HepG2 (cell line): ENCODE measurements at places on chromosomes 16 and 17. TPM values are rescaled to one million over a fixed set of nuclear protein-coding genes. Genes with fewer than 3 reads are reported as not detected.
A peak's percentile ranks its signal among the peaks of the same experiment; 100 is the strongest.

HOXB1 gene
- not detected in 2 replicates for polyA plus RNA-seq

KIFC3 gene
- 42.1 and 70.6 TPM in 2 replicates for polyA plus RNA-seq

SCGB1C2 gene
- polyA plus RNA-seq, result not detected in 2 replicates

KRT222 gene
- polyA plus RNA-seq, result not detected in 2 replicates

HSD17B1 gene
- 0.34 and 0.54 TPM in 2 replicates for polyA plus RNA-seq

ALOX12B gene
- 0.13 TPM in 1 of 2 replicates, not detected in the other for polyA plus RNA-seq

TAX1BP3 gene
- 16.7 and 20.4 TPM in 2 replicates for polyA plus RNA-seq

KRTAP4-4 gene
- not detected in 2 replicates for polyA plus RNA-seq

DNA sequence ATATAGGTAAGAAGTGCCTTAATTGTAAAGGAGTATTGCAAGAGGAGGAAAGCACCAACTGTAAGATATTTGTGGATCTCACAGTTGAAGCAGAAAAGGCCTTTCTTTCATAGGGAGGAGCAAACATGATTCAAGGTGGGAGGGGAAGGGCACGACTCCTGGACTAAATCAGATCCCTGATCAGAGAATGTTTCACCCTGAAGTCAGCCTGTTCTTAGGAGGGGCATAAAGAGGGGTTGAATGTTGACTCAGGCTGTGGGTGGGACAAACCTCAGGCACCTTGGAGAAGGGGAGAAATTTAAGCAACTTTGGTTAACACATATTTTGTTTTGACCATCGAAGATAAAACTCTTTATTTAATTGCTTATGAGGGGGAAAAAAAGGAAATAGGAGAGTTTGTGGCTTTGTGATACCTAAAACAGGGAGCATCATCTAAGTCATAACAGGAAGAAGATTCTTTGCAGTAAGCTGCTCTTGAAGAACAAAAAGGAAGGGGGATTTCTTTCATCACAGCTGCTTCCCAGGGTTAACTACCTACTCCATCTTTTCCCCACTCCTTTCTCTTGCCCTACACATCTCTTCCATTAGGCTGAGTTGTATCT, 158.6 kb upstream of the ZNF267 start:
- peaks cover 42% of the 10 kb centered on the region for H3K4me1 ChIP-seq
- H3K36me3 ChIP-seq, result peaks cover 2% of the 10 kb centered on the region; the same call in 1 of the 2 replicates
- no peaks in the 10 kb centered on the region for H3K27me3 ChIP-seq
- no peak for DNase-seq

- no peak for DNase-seq
- no peak overlapping the region for H3K4me3 ChIP-seq
- H3K4me1 ChIP-seq, result peaks cover 11% of the 10 kb centered on the region
Measured at GRCh38 chr16:66651474-66651765, 45.1 kb downstream of the CMTM4 start.

DNA sequence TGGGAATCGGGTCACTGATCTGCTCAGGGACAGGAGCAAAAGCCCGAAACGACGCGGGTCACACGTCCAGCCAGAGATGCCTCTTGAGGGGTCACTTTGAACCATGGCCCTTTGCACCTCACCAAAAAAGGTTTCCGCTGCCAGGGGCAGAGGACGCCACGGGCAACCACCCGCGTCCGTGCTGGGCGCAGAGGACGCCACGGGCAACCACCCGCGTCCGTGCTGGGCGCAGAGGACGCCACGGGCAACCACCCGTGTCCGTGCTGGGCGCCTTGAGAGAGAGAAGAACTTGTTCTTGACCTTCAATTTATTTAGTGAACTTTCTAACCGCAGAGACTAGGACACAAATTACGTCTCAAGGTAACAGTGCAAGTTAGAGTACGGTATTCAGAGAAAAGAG, 35.5 kb downstream of the TIMM22 start:
- DNase-seq, result no peak
- H3K27me3 ChIP-seq, result no peaks in the 10 kb centered on the region
- no peaks in the 10 kb centered on the region for H3K36me3 ChIP-seq
- H3K27ac ChIP-seq, result no peak overlapping the region
- no peaks in the 10 kb centered on the region; the same call in 1 of the 2 replicates for H3K4me1 ChIP-seq

DNA sequence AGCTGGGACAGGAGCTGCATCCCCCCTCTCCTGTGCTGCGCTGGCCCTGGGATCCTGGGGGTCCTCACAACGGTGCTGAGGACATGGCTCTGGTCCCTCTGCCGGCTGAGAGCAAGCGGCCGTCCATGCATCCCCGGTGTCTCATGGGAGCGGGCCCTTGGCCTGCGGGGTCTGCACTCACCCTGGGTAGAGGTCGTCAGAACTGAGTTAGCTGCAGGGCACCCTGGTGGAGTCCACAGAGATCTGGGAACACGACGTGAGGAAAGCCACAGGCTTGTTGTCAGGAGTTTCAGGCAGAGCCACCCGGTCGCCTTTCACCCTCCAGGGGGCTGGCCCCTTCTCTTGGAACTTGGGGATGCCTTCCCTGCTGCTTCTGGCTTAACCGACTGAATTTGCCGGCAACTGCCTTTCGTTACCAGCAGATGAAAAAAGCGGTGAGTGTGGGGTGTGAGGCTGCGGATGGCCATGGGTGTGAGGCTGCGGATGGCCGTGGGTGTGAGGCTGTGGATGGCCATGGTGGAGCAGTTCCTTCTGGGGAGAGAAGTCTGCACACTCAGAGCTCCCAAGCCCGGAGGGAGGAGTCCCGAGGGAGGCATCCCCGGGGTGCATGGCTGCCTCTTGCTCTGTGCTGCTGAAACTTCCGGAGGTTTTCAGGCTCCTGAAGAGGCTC, 81.7 kb downstream of the LMF1 start:
- H3K27ac ChIP-seq, result no peak overlapping the region
- no peak overlapping the region for H3K4me3 ChIP-seq
- no peak for DNase-seq
- H3K27me3 ChIP-seq, result no peaks in the 10 kb centered on the region; the same call in none of the 2 replicates
- no peaks in the 10 kb centered on the region for H3K36me3 ChIP-seq

- no peak for DNase-seq
- H3K4me3 ChIP-seq, result no peak overlapping the region
- no peaks in the 10 kb centered on the region for H3K36me3 ChIP-seq
- peaks cover under 1% of the 10 kb centered on the region; the same call in 1 of the 2 replicates for H3K27me3 ChIP-seq
- H3K4me1 ChIP-seq, result no peaks in the 10 kb centered on the region
- no peak overlapping the region for H3K27ac ChIP-seq
Measured at GRCh38 chr16:21703156-21703555, 39.4 kb downstream of the OTOA start.

GRCh38 chr17:50177983-50178834, 12.4 kb downstream of the SGCA start:
- no peak overlapping the region for H3K27ac ChIP-seq
- no peaks in the 10 kb centered on the region for H3K36me3 ChIP-seq
- peak; percentile 89 for DNase-seq
- H3K27me3 ChIP-seq, result peaks cover 16% of the 10 kb centered on the region; the same call in 2 of the 3 replicates
- peak overlapping the region; percentile 47 for H3K4me3 ChIP-seq

- no peaks in the 10 kb centered on the region for H3K36me3 ChIP-seq
- no peaks in the 10 kb centered on the region for H3K27me3 ChIP-seq
- DNase-seq, result peak; percentile 87
- H3K4me1 ChIP-seq, result peaks cover 59% of the 10 kb centered on the region
- H3K4me3 ChIP-seq, result no peak overlapping the region; the same call in 1 of the 2 replicates
- peak overlapping the region; percentile 66 for H3K27ac ChIP-seq
Measured at GRCh38 chr16:1297018-1297696, 12.3 kb upstream of the UBE2I start.

DNA sequence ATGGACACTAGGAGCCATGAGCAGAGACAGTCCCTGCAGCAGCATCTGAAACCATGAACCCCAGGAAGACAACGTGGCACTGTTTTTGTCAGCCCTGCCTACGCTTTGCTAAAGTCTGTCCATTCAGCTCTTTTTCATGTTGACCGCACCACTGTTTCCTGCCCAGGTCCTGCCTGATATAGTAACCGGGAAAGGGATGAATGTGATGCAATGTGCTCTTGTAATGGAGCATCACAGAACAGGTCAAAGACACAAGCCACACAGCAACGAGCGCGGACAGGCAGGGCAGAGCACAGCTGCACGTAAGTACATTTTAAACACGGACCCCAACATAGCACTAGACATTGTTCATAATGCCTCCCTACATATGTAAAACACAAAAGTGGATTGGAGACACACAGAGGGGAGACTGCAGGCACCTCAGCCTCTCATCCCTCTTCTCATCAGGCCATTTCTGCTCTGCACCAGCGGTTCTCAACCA, 16.9 kb upstream of the TNFRSF13B start:
- H3K4me1 ChIP-seq, result no peaks in the 10 kb centered on the region
- H3K4me3 ChIP-seq, result no peak overlapping the region
- H3K27ac ChIP-seq, result no peak overlapping the region
- H3K27me3 ChIP-seq, result no peaks in the 10 kb centered on the region; the same call in 1 of the 2 replicates
- no peaks in the 10 kb centered on the region for H3K36me3 ChIP-seq

DNA sequence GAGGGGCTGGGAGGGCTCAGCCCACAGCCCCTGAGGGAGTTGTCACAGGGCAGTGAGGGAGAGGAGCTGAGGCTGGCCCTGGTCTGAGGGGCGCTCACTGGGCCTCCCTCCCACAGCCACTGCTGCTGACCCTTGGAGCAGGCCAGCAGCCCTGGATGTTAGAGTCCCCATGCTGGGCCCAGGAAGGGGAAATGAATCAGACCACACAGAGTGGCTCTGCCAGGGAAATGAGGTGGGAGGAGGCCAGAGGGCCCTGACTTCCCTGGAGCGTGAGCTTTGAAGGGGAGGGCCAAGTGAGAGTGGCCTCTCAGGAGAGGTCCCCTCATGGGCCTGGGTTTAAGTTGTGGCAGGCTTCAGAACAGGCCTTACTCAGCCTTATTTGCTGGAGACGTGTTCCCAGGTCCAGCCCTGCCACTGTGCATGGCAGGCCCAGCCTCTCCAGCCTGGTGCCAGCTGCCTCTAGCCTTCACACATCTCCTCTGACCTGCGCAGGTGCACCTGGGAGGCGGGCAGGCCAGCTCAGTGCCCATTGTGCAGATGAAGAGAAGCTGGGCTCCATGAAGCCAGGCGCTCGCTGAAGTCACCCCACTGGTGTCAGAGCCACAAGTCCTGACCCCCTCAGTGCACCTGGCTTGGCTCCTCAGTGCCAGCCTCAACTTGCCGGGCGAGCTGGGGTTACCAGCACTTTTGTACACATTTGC, 15.4 kb downstream of the GPT2 start:
- H3K4me1 ChIP-seq, result peaks cover 47% of the 10 kb centered on the region
- H3K27me3 ChIP-seq, result no peaks in the 10 kb centered on the region
- no peak for DNase-seq
- no peak overlapping the region for H3K4me3 ChIP-seq

- H3K4me3 ChIP-seq, result no peak overlapping the region
- H3K27me3 ChIP-seq, result peaks cover 1% of the 10 kb centered on the region; the same call in 1 of the 2 replicates
- no peak for DNase-seq
- H3K36me3 ChIP-seq, result no peaks in the 10 kb centered on the region
- H3K4me1 ChIP-seq, result no peaks in the 10 kb centered on the region
Measured at GRCh38 chr17:58032691-58033415, 25.8 kb upstream of the SRSF1 start.

DNA sequence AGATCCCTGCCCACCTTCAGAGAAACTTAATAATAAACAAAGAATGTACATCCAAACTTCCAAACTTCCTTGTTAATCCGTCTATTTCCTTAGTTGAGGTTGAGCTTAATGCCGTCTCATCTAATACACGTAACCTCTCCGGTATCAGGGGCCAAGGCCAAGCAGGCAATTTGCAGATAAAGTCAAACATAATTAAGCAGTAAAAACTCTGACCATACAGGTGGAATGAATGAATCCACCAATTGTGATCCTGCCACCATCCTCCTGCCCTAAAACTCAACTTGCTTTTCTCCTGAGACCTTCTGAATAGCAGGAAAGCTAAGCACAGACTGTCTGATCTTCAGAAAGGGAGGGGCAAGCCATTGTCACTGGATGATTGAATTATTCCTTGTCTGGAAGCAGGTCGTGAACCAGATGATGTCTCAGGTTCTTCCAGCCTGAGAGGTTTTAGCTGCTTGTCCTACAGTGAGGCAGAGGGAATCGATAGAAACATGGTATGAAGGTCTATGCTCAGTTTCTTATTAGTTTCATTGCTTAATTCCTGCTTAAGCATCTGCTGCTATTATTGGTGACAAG, 1111.8 kb upstream of the EEF2KMT start:
- H3K27ac ChIP-seq, result no peak overlapping the region
- no peak for DNase-seq
- H3K4me3 ChIP-seq, result no peak overlapping the region
- H3K4me1 ChIP-seq, result no peaks in the 10 kb centered on the region
- H3K27me3 ChIP-seq, result no peaks in the 10 kb centered on the region

DNA sequence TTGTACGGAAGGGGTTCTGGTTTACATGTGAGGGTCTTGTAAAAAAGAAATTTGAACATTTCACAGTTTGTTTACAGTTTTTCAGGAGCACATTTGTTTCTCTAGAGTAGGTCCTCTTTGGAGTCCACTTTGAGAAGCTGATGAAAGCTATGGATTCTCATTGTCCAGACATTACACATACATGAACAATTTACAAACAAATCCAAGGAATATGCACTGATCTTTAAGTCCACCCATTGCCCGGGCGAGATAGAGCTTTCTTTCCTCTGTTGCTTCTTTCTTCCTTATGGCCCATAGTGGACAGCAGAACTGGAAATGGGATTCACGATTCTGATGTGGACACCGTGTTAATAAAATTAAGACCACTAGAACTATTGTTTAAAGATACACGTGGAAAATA, 1.9 kb downstream of the DCAF7 start:
- no peaks in the 10 kb centered on the region for H3K36me3 ChIP-seq
- H3K4me3 ChIP-seq, result peak overlapping the region; percentile 95
- H3K27ac ChIP-seq, result peak overlapping the region; percentile 92
- peaks cover 39% of the 10 kb centered on the region for H3K4me1 ChIP-seq
- DNase-seq, result no peak

- no peak overlapping the region for H3K4me3 ChIP-seq
- peaks cover 45% of the 10 kb centered on the region; the same call in 2 of the 3 replicates for H3K27me3 ChIP-seq
- H3K27ac ChIP-seq, result no peak overlapping the region
Measured at GRCh38 chr16:66337463-66338188, 28.9 kb upstream of the CDH5 start.

- H3K4me3 ChIP-seq, result no peak overlapping the region
- DNase-seq, result no peak
- H3K27ac ChIP-seq, result no peak overlapping the region
- no peaks in the 10 kb centered on the region for H3K27me3 ChIP-seq
- H3K4me1 ChIP-seq, result no peaks in the 10 kb centered on the region
Measured at GRCh38 chr17:37543637-37544052, 54.0 kb downstream of the DUSP14 start.

DNA sequence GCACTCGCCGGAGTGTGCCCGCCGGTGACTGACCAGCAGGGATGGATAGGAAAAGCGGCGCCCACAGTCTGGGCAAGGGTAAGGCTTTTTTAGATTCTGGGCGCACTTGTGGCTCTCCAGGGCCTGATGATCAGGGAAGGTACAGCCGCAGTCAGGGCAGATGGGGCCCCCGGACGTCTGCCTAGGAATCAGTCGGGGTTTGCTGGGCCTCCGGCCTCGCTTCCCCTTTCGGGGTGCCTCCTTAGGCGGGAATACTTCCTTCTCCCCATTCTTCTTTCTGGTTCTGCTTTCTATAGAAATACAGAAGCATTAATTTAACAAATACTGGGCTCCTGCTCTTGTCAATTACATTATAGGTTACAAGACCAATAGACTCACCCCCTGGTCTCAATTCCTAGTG, 5.0 kb downstream of the ZNF689 start:
- H3K27ac ChIP-seq, result no peak overlapping the region
- no peak for DNase-seq
- no peaks in the 10 kb centered on the region for H3K27me3 ChIP-seq

GRCh38 chr17:30421592-30421991, 42.9 kb downstream of the CPD start:
- H3K27ac ChIP-seq, result no peak overlapping the region
- no peaks in the 10 kb centered on the region for H3K27me3 ChIP-seq
- H3K4me3 ChIP-seq, result no peak overlapping the region
- no peak for DNase-seq
- peaks cover 41% of the 10 kb centered on the region; the same call in 2 of the 3 replicates for H3K36me3 ChIP-seq
- H3K4me1 ChIP-seq, result peaks cover 12% of the 10 kb centered on the region
